Heart right ventricle (tissue), 16 donors: ENCODE measurements at places on chromosomes 3 and 15. TPM values are rescaled to one million over a fixed set of nuclear protein-coding genes. Genes with fewer than 3 reads are reported as not detected.

GRCh38 chr15:73385205-73385604 lies 16.4 kb upstream of the HCN4 start:
- no peak for DNase-seq

GRCh38 chr3:187533797-187534196 lies 136.4 kb downstream of the SST start:
- no peak for DNase-seq

GRCh38 chr15:33699691-33700447 lies 268.4 kb upstream of the CHRM5 start:
- no peak for DNase-seq

- no peak for DNase-seq
These were observed 321.4 kb upstream of the IL12A start for GRCh38 chr3:159667261-159667660.

DNA sequence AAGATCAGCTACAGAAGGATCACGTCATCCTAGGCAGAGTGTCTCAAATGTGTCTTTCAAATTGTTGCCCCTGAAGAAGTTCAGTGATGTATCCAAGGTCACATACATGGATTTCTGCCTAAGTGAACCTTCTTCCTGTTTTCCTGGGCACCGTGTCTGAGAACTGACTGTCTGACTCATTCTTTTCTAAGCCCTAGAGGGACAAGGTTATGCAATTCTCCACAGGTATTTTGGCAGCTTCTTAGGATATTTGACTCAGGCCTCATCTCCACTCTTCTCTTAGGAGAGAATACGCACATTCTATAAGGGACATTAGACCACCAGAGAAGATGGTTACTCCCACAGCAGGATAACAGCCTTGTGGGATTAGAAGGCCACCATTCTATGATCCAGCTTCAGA lies 391.9 kb upstream of the THBS1 start:
- no peak for DNase-seq

Gene AQP9
- polyA plus RNA-seq: 0.49 TPM
